ENCODE measurements at places on chromosomes 5 and 9.

DNA sequence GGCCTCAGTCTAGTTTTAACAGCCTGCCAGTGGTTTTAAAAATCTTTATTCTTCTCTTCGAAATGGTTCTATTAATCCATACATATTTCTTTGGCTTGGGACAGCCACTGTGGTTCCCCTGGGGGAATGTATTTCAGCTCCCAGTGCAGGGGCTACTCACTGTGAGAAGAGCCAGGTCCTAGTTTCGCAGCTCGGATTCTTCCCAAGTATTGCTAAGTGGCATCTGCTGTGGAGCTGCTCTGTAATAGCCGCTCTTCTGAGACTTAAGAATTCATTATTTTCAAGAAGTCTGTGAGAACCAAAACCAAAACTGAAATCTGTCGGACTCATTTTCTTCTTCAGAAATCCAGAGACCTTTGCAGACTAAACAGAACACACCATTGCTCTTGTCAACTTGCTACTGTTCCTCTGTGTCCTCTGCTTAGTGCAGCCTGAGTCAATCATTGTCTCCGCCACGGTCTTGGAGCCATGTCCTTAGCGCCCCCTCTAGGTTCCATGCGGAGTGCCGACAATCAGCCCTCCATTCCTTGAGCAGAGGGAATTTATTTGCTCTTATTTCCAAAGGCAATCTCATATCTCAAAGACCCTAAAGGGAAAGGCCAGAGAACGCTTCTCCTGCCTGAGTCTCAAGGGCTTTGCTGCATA, 478.2 kb downstream of the SPATA31D1 start:
- DNase-seq, result no peak

DNA sequence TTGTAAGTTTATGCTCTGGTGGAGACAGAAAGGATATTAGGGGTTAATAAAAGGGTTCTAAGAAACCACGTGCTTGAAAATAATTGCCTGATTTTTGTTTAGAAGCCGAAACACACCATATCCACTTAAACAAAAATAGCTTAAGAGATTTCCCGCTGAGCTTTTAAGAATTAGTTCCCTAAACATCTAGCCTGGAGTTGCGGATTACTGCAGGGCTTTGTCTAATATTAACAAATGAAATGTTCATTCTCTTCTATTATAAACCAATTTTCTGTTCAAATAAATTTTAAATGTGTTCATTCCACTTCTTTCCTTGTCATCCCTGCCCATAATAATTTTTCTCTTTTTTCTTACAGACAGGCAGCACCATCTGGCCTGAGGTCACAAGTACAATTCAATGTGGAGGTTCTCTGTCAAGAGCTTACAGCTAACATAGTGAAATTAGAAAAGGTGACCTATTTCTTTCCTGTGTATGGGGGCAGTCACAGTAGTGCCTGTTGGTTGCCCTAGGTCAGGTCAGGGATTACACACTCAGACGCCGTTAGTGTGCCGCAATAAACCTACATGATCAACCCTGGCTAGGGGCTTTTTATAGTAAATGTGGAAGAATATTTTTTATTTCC, 65.3 kb downstream of the GRAMD2B start:
- DNase-seq, result no peak

DNA sequence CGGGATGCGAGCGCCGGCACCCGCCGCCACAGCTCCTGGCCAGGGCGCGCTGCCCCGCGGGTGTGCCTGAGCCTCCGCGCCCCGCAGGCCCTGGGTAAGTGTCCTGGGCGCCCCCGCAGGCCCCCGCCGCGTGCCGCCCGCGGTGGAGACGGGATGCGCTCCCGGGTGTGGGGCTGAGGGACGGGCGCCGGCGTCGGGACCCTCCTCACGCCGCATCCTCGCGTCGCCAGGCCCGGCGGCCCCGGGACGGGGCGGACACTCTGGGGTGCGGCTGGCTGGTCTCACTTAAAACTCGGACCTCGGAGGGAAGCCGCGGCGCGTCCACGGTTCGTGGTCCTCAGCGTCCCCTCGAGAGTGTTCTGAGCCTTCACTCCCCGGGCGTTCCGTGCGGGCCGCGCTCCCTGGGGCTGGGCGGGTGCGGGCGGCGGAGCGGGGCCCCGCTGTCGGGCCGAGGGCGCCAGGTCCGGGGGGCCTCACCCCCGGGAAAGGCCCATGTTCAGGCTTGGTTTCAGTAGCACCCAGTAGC, 275 bp downstream of the AHRR start:
- DNase-seq, result no peak

- DNase-seq, result no peak
These were observed 38.7 kb downstream of the NLN start for GRCh38 chr5:65760504-65761275.

- no peak for DNase-seq
These were observed 1.3 kb downstream of the TMEM250 start for GRCh38 chr9:136117291-136117915.

DNA sequence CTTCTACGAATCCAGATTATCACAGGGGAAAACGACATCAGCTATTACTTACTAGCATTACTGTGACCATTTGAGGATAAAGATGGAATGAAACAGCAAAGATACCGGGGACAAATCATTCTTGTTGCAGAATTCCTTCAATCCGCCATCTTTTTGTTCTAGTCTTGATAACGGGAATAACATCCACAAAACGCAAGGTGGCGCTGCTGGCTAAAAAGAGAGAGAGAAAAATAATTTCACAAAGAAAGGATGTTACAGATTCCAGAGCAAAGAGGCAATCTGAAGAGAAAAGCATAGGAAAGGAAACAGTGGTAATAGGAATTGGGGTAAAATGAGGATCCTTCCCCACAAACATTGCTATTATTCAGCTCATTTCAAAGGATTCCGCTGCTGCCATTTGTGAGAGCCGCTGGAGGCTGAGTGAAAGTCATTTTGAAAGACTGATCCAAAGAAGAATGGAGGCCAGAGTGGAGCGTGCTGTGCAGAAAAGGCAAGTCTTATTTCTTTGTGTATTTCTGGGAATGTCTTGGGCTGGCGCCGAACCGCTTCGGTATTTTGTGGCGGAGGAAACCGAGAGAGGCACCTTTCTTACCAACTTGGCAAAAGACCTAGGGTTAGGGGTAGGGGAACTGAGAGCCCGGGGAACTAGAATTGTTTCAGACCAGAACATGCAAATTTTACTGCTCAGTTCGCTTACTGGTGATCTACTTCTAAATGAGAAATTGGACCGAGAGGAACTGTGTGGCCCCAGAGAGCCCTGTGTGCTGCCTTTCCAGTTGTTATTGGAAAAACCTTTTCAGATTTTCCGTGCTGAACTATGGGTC, at the start of gene PCDHB7:
Gene PCDHB7, plus strand, starts transcription at position 264 of the 824 bp plus-strand sequence. Its CDS starts 192 bp downstream, at position 456.
- DNase-seq, result no peak

DNA sequence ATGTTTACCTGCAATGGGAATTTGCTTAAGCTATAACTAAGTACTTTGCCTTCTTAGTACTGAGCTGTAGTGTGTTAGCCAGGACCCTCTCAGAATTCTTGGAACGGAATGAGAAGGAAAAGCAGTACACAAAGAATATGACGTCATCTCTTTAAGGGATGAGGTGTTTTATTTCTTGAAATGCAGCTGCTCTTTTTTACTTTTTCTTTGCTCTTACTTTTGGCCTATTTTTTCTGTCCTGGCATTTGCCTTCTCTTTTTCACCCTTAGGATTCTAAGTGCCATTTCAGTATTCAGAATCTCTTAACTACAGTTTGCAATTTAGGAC, 10.1 kb downstream of the KIF2A start:
- no peak for DNase-seq

DNA sequence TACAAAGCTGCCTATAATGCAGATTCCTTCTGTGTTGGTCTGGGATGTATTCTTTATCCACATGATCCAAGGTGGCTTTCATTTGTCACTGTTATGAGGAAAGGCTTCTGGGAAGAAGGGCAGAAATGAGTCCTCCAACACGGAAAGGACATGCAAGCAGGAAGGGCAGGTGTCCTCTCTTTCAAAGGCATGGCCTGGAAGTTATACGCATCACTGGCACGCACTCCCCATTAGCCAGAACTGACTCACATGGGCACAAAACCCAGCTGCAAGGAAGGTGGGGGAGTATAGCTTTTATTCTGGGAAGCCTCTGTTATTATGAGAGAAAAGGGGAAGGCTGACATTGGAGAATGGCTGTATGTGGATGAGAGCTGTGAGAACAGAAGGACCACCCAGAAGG, 141.3 kb upstream of the ZNF618 start:
- DNase-seq, result no peak

GRCh38 chr9:134681061-134681661, 39.6 kb downstream of the COL5A1 start:
- DNase-seq, result no peak

DNA sequence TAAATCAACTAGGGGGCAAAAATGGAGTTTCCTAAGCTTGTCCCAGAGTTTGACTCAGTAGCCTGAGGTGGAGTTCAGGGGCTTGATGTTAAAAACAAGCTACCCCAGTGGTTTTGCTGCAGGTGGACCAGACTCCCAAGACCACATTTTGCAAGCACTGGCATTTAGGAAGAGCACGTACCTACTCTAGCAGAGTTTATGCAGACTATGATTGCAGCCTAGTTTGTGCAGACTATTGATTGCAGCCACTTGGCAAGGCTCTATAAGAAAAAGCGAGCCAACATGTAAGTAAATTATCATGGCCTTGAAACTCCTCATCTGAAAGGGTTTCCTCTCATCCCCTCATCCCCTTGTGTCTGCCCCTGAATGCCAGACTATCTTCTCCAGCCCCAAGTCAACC, 102.0 kb upstream of the CCDC152 start:
- DNase-seq, result no peak

DNA sequence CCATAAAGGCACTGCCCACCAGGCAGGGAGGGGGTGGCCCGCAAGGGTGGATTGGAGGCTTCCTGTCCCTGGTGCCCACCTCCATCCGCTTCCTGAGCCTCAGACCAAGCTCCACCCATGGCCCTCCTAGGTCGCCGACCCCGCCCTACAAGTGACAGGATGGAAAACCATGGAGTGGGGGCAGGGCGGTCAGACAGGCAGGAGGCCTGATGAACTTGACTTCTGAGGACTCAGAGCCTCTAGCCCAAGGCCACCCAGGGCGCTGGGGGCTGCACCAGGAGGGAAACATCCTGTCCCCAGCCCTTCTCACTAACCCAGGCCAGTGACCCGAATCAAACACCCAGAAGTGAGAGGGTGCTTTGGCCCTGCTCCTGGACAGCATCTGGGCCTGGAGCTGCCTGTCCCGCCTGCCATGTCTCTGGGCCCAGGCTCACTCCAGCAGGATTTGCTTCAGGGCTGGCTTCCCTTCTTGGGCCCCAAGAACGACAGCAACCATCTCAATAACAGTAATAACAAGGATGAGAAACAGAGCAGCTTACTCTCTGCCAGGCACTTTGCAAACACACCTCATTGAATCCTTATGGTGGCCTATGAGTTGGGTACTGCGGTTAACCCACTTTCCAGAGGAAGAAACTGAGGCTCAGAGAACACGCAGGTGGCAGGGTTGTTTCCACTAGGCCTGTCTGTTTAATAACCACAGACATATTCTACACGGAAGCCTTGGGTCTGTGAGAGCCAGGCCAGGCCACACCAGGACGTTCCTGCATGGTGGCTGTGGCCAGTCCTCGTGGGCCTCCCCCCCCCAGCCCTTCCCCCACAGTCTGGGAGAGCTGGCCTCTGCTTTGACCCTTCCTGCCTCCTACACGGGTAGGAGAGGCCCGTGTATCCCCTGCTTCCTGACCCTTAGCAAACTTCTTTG, 4.4 kb upstream of the ST6GALNAC6 start:
- no peak for DNase-seq

DNA sequence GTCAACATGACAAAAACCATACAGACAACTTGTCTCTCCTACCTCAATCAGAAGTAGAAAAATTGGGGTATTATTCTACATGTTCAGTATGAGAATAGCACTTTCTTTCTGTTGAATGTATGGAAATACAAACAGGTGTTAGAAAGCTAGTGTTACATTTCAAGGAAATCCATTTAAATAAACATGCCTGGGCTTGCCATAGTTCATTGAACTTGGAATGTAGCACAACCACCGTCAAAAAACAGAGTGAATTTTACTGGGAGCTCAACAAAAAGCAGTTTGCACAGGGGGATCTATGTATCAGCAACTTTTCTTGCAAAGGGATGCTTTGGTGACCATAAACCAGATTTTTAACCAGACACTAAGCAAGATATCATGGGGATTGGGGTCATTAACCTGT, 307.9 kb upstream of the SMARCA2 start:
- DNase-seq, result no peak

- no peak for DNase-seq
These were observed 9.5 kb downstream of the MTRR start for GRCh38 chr5:7878381-7878873.

DNA sequence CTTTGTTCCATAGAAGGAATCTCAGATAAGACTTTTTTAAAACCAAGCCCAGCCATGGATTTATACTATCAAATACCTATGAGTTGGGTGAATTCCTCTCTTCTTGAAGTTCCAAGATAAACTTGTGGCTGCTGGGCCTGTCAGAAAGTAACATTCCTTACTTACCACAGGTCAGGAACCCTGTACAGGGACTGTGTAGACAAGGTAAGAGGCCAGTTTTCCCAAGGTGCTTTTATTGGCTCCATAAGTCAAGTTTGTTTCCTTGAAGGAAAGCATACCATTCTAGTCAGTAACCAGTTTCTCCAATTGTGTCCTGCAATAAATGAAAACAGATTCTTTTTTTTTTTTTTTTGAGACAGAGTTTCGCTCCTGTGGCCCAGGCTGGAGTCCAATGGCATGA, 8.8 kb upstream of the CLTB start:
- DNase-seq, result no peak
